ENCODE measurements at places on chromosomes 1 and 21.

- DNase-seq, result no peak
Measured at GRCh38 chr1:81678779-81679178, 122.0 kb upstream of the ADGRL2 start.

DNA sequence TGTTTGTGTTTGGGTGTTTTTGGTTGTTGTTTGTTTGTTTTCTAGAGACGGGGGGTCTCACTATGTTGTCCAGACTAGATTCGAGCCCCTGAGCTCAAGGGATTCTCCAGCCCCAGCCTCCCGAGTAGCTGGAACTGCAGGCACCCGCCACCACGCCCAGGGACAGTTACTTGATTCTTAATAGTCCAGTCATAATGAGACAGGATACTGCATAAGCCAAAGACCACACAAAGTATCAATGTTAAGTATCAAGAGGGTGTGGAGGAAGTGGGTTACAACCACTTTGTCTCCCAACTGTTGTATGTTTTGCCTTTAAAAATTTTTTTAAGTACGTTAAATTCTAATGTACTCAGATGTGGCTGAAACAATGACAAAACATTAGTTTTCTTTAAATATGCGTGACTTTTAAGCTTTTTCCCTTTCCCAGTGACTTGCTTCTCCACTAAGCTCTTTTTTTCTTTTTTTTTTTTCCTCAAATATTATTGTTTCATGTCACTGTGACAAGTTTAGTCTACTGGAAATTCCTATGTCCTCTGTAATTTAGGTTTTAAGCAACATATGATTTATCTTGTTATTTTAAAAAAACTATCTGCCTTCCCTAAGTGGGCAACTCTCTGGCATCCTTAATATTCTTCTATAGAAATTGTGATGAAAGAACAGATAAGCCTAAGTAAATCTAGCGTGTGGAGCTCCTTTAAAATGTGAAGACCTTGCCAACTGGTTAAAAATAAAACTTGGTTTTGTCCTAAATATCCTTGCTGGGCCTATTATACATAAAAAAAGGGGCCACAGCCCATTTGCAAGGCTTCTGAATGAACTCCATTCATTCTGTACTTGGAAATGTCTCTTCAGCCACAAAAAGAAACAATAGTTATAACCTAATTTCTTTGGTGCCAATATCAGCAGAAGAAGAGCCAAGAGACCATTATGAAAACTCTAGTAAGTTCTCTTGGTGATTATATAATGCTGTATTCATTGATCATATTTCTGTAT is 56.2 kb upstream of the DPH5 start:
- no peak for DNase-seq

DNA sequence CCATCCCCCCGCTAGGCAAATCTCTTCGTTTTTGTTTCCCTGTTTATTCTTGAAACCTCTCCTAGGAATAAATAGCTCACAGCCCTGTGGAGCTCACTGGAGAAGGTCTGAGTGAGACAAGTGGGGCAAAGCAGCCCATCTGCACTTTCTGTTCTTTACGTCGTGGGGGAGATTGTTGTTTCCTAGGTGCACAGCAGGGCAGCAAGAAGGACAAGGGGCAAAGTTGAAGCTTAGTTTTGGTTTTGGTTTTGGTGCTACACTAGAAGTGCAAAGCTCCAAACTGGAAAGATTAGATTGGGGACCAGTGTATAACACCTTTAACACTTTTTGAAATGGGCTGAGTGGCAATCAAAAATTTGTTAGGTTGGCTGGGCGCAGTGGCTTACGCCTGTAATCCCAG is 76.6 kb downstream of the GPR88 start:
- DNase-seq, result no peak

DNA sequence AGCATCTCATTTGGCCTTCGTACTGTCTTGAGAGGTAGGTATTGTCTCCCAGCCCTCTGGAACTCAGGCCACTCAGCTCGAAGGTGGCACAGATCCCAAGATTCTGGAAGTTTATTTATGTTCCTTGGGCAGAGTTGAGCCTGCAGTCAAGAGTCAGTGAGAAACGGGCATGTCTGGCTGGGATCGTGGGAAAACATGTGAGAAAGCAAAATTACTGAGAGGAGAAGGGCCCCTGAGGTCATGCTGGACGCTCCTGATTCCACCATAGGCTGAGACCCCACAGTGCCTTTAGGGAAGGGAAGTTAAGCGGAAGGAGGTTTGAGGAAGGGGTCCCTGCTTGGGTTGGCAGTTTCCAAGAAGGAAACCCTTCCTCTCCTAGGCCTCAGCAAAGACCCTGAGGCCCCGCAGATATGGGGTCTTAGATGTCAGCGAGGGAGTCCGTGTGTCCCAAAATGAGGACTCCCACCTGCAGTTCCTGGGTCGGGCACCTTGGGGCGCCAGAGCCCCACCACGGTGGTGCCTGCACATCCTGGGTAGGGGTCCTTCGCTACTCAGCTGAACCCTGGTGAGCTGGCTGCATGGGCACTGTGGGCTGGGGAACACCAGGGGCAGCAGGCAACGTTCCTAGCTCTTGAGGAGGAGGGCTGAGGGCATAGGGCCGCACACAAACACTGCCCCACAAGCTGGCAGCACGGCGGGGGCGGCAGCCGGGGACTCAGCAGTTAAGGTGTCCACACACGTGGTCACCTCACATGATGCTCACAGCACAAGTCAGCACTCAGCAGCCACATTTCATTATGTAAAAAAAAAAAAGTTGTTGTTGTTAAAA is 12.3 kb upstream of the SEMA4A start:
- DNase-seq, result no peak

DNA sequence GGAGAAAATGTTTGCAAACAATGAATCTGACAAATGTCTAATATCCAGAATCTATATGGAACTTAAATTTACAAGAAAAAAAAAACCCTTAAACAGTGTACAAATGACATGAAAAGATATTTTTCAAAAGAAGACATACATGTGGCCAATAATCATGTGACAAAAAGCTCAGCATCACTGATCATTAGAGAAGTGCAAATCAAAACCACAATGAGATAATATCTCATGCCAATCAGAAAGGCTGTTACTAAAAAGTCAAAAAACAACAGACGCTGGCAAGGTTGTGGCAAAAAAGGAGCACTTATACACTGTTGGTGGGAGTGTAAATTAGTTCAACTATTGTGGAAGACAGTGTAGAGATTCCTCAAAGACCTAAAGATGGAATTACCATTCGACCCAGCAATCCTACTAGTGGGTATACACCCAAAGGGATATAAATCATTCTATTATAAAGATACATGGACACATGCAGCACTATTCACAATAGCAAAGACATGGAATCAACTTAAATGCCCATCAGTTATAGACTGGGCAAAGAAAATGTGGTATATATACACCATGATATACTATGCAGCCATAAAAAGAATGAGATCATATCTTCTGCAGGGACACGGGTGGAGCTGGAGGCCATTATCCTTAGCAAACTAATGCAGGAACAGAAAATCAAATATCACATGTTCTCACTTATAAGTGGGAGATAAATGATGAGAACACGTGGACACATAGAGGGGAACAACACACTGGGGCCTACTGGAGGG is 123.2 kb downstream of the PTPRC start:
- DNase-seq, result no peak

DNA sequence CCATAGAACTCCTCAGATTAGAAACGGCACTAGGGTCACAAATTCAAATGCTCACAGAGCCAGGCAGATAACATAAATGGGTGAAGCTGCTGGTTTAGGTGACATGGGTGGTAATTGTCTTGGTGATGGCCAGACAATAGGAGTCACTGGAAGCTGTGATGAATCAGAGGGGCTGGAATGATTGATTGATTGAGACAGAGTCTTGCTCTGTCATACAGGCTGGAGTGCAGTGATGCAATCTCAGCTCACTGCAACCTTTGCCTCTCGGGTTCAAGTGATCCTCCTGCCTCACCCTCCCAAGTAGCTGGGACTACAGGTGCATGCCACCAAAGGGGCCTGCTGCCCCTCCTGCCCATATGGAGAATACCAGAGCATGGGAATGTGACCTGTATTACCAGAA is 63.0 kb downstream of the HIVEP3 start:
- DNase-seq, result no peak

- DNase-seq, result peak; percentile 46
Measured at GRCh38 chr1:64006276-64007051, 197.0 kb upstream of the UBE2U start.

- DNase-seq, result no peak
Measured at GRCh38 chr1:193042766-193043691, 16.1 kb downstream of the UCHL5 start.

- no peak for DNase-seq
Measured at GRCh38 chr1:212909652-212910063, 40.7 kb upstream of the VASH2 start.

DNA sequence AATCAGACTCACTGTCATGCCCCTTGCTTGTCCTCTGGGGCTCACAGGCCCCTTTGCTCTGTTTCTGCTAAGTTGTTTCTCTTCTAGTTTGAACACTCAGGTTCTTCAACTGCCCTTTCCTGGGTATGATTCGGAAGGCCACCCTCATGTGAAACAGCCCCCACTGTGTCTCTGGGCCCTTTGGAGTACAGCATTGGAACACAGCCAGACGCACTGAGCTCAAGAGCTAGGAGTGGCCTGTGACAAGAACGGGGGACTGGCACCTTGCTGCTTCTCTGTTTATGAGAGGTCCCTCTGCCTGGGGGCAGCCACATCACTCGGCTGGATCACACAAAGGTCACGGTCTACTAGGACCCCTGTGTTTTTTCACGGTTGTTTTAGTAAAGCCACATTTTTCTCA is 114.4 kb upstream of the ZC3H12A start:
- DNase-seq, result no peak

GRCh38 chr21:23740463-23740862 is 1866.8 kb downstream of the MRPL39 start:
- no peak for DNase-seq

DNA sequence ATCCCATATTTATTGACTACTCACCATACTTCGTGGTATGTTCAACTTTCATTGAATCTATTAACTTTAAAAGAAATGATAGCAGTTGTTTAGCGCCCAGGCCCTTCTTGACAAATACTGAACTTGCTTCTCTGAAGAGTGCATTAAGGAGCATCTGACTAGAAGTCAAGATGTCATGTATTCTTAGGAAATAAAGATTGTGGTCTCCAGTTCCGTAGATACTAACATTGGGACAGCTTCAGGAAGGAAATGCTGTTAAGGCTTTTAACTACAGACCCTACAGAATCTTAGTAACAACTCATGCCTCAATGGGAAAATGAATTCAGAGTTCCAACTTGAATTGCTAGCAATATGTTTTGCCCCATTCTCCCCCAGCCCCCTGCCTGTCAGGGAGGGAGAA is 14.8 kb downstream of the LYST start:
- DNase-seq, result no peak

GRCh38 chr1:56216218-56216617 is 363.1 kb downstream of the PLPP3 start:
- no peak for DNase-seq

DNA sequence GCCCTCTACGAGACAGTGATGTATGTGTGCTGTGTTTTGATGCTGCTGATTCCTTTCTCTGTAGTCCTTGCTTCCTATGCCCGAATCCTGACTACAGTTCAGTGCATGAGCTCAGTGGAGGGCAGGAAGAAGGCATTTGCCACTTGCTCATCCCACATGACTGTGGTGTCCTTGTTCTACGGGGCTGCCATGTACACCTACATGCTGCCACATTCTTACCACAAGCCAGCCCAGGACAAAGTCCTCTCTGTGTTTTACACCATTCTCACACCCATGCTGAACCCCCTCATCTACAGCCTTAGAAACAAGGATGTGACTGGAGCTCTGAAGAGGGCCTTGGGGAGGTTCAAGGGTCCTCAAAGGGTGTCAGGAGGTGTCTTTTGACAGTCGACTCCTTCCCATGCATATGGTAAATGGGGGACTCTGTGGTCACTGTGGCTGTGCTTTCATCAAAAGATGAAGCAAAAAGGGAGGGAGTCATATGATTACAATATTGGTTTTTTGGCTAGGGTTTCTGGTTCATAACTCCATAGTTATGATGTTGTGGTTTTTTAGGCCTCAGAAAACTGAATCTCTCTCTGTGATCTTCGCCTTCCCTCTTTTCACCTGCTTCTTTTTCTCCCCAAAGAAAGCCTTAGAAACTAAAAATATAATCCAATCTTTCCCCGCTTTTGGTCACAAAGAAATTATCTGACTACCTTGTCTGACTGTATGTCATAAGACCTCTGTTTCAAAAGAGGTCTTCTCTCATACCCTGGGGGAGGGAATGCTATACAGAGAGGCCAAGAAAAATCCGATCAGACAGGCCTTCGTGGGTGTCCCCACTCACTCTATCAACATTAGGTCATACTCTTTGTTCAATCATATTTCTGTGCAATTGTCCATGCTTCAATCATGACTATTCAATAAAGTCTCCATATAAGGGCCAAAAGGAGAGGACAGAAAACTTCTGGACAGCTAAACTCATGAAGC is 4.2 kb downstream of the OR2T1 start:
- no peak for DNase-seq

DNA sequence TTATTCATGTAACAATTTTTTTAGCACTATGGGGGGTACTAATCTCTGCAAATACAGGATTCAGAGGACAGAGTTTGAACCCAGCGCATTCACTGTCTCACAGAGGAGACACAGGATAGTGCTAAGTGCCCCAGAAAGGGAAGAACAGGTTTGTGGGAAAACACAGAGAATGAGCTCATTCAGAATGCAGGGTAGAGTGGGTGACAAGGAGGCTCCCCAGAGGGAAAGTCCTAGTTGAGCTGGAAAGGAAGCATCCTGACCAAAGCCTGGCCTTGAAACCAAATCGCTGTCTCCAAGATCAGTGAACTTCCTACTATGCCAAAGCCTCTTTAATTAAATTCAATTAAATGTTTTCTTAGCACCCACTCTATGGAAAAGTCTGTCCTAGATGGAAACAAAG is 19.0 kb upstream of the RGS2 start:
- no peak for DNase-seq

DNA sequence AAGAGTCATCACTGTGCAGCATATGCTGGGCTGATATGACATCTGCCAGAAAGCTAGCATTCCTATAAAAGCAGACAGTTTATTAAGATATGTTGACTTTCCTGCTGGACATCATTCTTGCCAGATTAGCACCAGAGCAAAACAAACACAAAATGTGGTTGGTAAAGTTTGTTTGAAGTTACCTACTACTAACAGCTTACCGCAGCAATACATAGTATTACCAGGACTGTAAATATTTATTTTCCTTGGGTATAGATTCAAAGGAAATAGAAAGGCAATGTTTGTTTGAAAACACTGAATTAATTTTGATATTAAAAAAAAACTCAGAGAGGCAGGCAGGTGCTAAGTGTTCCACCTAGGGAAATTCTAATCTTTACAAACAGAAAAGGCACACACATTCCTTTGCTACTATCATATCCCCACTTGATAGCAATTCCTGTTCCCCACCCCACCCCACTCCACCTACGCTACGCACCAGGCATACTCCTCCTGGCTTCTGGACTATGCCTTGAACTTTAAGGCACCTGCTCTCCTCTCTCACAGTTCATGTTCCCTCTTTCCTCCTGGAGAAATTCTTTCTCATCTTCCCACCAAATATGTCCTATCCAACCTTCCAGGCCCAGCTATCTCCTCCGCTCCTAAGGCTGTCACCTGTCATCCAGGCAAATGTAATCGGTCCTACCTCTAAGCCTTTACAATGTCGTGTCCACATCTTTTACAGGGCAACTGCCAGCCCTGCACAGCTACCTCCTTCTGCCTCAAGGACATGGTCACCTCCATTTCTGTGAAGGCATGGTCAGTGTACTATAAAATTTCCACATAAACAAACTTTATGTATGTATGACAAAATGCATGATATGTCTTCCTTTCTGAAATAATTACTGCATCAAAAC is 34.7 kb downstream of the PTPN14 start:
- no peak for DNase-seq

GRCh38 chr1:40312238-40313205 is 4.6 kb downstream of the COL9A2 start:
- no peak for DNase-seq

Data from KG1 (cell line).